NCI-H774 (cell line): ENCODE measurements at places on chromosomes 3 and 15.
A peak's percentile ranks its signal among the peaks of the same experiment; 100 is the strongest.

GRCh38 chr3:127158614-127159229 is 34.2 kb upstream of the PRR23E start:
- peak; percentile 57 for DNase-seq

DNA sequence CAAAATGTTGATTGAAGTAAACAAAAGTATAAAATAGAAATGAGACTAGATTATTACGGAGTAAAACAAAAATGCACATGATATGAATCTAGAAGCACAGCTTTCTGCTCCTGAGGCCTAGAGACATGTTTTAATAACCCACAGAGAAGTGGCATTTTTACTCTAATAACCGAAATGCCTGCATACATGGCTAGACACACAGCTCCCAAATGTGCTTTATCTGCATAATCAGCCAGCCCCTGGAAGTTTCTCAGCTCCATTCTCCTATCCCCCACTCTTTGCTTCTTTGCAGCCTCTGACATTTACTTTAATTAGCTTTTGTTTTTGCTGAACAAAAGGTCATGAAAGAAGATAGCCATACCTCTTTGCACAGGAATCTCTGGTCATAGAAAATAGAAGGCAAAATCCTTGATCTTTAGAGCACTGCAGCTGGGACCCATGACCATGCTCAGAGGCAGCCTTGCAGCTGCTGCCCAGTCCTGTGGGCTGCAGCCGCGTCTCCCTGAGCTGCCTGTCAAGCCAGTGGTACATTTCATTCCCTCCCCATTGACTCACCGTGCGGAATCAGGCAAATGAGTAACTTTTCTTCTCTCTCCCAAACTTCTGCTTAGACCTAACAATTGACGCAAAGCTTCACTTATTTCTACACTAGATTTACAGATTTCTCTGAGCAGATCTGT is at the start of gene VEPH1:
VEPH1 (minus strand) TSS at position 501 of the 680 bp plus-strand sequence. CDS start 8,067 bp downstream, outside the sequence.
- no peak for DNase-seq

GRCh38 chr3:156627946-156628569 is 46.3 kb upstream of the TIPARP start:
- no peak for DNase-seq

GRCh38 chr3:120559242-120560061 is 36.7 kb upstream of the NDUFB4 start:
- no peak for DNase-seq

DNA sequence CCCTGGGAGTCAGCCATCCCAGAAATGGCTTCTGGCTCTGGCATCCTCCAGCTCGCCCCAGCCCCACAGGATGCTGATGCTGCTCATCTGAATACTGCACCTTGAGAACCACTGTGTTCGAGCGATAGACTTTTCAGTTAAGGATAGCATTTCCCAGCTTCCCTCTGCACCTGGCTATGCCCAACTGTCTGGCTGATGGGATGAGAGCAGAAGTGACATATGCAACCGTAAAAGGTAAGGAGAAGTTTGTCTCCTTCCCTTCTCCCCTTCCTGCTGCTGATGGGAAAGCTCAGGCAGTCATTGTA is 9.7 kb upstream of the HHATL start:
- DNase-seq, result no peak

DNA sequence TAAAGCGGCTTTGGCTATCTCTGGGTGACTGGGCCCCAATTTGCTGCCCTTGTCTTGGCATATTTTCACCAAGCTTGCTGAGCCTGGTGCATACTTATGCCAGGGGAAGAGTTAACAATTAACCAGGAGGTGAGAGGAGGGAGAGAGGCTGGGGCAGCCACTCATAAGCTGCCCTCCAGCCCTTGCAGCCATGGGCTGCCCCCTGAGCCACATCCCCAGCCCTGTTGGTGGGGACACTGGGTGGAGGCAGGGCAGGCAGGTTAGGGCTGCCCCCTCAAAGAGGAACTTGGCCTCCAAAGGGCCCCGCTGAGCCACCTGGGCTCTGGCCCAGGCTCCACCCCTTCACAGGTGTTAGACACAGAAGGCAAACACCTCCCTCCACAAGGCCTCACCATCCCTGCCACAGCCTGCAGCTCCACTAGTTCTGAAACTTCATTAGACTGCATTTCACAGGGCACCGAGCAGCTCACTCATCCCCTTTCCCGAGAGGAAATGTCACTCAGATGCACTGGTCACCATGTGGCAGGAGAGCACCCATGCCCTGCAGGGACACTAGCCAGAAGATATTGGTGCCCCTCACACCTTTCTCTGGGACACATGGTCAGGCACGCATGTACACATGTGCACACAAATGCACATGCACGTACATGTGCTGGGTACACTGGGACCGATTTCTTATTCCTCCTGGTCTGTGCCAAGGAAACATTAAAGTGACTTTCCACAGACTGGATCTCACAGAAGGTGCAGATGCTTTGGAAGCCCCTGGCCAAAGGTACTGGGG is 20.2 kb downstream of the AMOTL2 start:
- DNase-seq, result no peak

DNA sequence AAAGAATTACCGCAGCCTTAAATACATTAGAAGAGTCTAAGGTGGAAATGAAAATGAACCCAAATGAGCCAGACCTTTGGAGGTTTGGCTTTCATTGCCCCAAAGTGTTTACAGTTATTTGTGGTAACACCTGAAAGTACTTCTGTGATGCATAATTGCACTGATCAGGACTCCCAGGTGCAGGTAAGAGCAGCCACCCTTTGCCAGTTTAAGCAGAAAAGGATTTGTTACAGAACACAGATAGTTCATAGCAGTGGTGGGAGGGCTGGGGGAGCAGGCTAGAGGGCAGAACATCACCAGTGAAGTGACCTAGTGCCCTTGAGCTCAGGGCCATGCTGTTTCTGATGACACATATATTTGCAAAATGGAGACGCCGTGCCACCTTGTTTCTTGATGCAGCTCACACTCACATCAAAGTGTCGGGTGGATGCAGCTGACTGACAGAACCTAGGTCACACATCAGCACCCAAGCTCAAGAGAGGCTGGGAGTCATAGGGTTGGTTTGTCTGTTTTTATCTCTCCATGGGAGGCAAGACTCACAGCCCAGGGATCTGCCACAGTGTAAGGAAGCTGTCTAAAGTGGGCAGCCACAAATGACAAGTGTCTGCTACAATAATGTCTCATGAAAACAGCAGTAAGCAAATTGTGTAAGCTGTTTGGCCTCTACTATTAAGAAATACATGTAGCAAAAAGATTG is 49.1 kb downstream of the NEK11 start:
- DNase-seq, result no peak

DNA sequence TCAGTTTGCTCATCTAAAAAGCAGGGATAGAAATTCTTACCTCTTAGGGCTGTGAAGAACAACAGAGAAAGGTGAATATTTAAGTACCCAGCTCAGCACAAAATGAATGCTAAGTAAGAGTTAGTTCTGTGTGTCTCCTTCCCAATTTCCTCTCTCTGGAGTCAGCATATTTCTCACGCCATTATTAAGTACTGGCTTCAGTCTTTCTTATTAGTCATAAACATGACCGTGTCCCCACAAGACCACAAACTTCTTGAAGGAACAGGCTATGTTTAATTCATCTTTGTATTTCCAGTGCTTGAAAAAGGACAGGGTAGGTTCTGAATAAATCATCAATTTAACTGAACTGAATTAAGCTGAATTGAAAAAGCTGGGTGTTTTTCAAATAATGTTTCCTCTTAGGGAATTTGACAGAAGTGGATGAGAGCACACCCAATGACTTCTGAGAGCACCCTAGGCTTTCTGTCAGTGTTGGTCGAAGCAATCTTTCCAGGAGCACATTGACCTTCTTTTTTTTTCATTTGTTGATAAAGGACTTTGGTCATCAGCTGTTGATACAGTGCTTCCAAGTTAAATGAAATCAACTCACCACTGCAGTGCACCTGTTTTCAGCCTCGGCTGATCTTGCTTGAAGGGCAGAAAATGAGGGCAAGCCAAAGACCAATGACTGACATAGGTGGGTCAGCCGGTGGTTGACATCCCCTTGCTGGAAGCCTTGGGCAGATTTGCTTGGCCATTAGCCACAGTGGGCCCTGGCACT is 324.6 kb downstream of the MFSD1 start:
- no peak for DNase-seq

GRCh38 chr3:131856171-131856570 is 178.6 kb downstream of the CPNE4 start:
- no peak for DNase-seq

- DNase-seq, result no peak
These were observed 528.1 kb upstream of the MCTP2 start for GRCh38 chr15:93703092-93703739.

DNA sequence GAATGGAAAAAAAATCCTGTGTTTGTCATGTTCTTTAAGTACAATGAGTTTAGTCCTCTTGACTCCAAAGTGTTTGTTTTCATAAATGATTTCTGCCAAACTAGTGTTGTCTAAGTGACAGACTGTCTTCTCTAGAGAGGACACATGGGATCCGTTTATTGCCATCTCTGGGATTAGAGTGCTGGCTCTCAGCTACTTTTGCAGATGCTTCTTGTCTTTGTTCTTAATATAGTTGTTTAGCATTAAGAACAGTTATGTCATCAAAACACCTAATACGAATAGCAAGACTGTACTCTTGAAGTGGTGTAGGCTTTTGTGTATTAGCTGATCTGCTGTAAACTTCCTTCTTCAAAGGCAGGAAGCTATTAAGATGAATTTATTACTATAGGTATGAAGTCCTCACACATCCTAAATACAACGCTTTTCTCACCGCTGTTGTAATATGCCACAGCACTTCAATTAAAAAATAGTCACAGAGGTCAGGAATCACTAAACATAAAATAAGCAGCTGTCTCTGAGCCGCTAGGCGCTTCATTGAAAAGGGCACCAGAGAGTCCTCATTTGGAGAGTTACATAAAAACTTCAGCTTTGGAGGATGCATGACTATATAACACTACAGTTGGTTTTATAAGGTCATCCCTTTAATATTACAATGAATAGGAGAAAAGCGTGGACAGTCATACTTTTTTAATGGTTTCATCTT is 128.3 kb upstream of the ZNF385D start:
- DNase-seq, result no peak

DNA sequence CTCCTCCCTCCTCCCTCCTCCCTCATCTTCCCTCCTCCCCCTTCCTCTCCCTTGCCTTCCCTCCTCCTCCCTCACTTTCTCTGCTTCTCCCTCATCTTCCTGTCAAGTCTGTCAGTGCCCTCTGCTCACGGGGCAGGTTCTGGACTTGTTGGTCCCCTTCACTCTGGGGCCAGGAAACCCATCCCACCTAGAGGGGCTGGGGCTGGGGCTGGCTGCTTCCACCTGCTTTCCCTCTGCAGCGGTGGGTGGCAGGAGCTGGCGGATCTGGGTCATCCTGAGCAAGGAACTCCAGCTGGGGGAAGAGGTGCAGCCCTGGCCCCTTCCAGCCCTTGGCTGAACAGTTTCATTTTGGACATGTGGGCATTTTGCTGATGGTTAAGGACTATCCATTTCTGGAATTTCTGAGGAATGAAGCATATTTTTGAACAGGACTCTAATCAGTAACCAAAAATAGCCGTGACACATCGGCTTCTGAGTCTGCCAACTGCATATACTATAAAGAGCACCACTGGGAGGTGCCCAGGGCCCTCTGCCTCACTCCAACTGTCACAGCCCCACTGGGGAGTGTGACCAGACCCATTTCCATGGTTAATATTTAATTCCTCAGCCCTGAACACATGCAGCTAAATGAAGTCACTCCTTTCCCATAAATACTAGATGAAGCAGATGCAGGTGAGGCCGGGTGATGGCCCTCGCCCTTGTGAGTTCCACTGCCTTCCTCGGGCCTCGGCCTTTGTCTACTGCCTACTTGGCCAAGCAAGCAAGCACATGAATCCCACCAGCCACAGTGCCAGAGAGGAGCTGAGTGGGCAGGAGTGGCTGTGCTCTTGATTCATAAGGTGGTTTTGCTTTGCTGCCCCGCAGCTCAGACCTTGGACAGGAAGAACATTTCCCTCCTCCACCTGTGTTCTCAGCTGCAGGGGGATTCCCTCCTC is 39.8 kb downstream of the CHDH start:
- DNase-seq, result no peak

GRCh38 chr3:42749753-42750231 is 23.3 kb downstream of the CCDC13 start:
- DNase-seq, result no peak

GRCh38 chr3:32706348-32707025 is 21.5 kb downstream of the CNOT10 start:
- no peak for DNase-seq

- no peak for DNase-seq
These were observed 92.6 kb upstream of the CHL1 start for GRCh38 chr3:103991-104390.

DNA sequence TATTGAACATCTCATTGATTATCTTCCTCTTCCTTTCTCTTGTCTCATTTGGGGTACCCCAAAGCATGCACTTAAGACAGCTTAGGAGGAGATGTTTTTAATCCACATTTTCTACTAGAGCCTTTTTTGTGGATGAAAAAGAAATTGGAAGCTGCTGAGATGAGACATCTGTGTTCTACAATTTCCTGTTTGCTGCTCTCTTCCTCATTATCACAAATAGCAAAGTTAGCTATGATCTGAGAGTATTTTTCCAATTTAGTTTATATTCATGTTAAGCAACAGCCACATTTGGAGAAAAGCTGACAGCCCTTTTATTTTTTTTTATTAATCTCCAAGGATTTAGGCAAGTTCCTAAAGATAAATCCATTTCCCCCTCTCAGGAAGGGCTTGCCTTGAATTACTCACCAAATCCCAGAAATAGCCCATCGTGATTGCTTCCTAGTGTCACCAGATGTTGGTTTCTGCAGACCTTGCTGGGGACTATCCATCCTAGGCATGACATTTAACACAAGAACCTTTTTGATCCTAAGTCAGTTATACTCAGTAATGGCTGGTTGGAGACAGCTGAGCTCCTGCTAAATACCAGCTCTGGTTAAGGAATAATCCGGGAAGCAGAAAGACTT is 70.8 kb upstream of the FILIP1L start:
- no peak for DNase-seq
